Mesendoderm (in vitro differentiated cells): ENCODE measurements at places on chromosomes 7 and 10.
A peak's percentile ranks its signal among the peaks of the same experiment; 100 is the strongest.

- no peak for DNase-seq
Observed at GRCh38 chr10:95542761-95543160, 18.4 kb downstream of the SORBS1 start.

DNA sequence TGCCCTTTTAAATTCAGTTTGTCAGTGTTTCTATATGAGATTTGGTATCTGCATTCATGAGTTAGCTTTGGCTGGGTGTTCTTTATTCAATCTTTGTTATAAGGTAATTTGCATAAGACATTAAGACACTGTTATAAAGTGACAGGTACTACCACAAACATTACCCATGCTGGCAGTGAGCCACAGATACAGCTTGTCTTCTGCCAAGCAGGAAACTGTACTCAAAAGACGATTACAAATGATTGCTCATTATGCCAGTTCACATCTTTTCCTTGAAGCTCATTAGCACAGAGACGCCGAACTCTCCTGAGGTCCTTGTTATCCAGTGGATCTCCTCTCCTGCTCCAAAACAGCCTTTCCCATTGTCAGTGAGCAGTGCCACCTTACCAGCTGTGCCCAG is 30.4 kb downstream of the AMPH start:
- no peak for DNase-seq

DNA sequence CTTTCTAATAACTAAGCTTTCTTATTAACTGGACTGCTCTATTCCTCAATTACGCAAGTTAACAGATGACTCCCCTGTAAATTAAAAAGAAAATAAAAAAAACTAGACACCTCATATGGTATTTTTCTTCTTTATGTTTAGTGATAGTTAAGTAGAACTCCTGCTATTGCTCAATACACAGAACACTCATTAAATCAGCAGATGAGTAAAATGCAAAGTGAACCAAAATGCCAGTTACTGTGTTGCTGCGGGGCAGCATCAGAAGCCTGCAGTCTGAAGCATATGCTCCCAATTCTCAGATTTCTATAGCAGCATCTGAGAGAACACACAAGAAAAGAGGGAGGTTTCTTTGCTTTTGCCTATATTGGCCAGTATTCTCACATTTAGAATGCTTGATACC is 28.4 kb downstream of the CDK6 start:
- no peak for DNase-seq

DNA sequence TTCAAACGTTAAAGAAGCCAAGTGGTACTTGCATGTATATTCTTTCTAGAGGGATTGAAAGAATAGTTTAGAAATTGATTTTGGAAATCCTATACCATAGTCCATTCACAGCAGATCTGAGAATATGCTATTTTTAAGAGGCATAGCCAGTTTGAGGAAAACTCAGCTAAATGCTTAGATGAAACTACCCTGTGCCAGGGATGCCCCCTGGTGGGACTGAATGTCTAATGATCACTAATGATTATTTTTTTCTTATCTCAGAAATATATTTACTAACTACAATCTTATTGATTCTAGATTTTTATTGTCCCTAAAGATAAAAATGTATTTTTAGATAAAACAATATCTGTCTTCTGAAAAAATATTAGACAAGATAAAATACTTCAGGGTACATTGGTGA is 844.9 kb upstream of the PHF14 start:
- peak; percentile 22 for DNase-seq

DNA sequence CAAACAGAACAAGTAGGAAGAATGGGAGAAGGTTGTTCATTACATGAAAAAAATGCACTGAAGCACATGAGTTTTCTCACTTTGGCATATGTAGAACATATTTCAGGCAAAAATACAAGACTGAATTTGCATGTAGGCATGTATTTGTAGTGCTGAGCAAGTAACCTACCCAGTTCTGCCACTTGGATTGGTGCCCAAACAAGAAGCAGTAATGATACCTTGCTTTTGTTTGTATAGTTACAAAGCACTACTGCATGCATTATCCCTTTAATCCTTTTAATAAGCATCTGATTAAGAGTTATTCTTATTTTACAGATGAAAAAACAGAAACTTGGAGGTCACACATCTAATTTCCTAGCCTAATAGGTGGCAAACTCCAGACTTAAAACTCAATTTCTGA is 23.1 kb upstream of the CTTNBP2 start:
- no peak for DNase-seq

DNA sequence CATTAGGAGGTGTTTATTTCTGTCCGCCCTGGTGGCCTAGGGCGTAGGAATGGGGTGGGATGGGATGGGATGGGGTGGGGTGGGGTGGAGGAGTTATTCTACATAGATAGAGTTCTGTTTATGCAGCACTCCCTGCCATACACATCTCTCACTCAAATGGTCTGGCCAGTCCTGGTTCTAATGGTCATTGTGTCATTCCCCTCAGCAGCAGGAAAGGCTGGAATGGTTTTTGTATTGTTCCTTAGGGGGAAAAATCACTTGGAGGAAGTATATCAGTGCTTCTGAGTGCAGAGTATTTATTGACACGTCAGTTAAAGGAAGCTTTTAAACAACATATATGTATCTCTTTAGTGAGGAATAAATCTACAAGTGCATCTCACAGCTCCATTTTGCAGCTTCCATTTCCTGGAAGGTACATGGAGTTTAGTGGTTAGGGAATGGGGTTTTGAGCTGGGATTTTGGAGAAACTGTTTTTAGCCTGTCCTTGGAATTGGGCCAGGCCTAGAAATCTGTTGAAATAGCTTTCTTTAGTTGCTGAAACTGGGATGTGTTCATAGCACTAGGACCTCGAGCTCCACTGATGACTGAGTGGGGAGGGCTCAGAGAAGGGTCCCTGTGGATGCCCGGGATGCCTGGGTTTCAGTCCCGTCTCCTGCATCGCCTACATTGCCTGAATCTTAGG is 8.3 kb downstream of the TSPAN14 start:
- DNase-seq, result no peak

- DNase-seq, result no peak
Observed at GRCh38 chr7:148209643-148210190, 380.8 kb upstream of the C7orf33 start.

DNA sequence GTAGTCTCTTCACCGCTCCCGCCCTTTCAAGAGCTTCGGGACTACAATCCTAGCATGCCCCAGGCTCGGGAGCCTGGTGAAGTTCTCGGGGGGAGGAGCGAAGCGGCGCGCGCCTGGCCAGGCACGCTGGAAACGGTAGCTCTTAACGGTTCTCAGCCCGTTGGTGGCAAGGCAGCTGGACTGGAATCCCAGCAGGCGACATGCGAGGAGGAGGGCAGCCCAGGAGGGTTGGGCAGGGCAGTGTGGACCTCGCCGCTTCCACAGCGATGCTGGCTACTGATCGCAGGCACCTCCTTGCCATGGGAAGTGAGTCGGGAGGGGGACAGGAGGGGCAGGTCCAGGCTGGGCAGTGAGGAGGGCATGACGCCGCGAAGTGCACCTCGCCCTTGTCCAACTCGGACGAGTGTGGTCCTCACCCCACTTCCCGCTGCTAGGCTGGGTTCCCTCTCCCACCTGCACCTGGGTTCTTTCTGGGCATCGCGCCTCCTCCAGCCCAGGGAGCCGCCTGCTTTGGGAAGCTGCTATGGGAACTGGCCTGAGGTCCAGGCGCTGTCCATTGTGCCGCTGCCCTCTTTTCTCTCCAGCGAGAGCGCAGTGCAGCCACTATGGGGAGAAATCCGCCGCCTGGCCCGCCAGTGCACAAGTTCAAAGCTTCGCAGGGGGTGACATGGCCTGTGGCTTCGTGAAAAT is 367.8 kb upstream of the NUPR2 start:
- no peak for DNase-seq

- no peak for DNase-seq
Observed at GRCh38 chr10:43892062-43892770, 243.5 kb upstream of the ZNF32 start.

GRCh38 chr10:120999868-121000267 is 148.7 kb downstream of the WDR11 start:
- DNase-seq, result no peak

- DNase-seq, result no peak
Observed at GRCh38 chr10:93058139-93058538, 2.5 kb upstream of the CYP26C1 start.

- DNase-seq, result no peak
Observed at GRCh38 chr10:100614429-100615095, 78.8 kb downstream of the HIF1AN start.

DNA sequence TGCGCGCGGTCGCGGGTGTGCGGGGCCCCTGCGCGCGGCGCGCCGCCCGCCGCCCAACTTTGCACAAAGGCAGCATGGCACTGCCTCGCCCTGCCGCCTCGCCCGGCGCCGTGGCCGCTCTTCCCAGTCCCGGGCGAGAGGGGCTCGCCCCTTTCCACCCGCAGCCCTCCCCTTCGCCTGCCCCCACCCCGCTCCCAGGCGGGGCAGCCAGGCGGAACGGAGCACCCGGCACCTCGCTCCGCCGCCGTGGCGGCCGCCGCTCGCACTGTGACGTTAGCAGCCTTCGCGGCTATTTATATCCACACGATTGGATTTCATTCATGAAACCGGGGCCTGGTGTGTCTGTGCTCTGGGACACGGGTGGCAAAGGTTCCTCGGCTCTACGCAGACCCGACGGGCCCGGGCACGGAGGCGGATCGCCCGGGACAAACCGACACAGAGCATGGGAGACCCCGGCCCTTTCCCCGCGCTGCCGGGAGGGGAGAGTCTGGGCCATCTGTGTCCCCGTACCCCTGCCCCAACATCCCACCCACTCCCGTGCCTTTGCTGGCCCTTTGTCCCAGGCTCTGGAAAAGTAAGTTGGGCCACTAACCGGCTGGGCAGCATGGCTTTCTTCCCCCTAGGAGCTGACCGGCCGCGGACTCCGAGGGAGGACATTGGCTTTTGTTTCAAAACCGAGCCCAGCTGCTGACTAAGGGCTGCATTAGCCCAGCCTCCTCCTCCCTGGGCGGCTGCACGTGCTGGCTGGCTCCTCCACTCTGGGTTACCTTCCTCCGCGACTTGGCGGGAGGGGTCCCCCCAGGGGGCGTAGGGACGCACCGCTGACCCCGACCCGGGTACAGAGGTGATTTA is at the start of gene RHOBTB1:
Gene RHOBTB1, minus strand, starts transcription at position 128 of the 852 bp plus-strand sequence. CDS start 32,643 bp downstream, outside the sequence.
- peak; percentile 78 for DNase-seq

GRCh38 chr10:2137549-2138174 is 400.3 kb upstream of the ADARB2 start:
- DNase-seq, result peak; percentile 83

DNA sequence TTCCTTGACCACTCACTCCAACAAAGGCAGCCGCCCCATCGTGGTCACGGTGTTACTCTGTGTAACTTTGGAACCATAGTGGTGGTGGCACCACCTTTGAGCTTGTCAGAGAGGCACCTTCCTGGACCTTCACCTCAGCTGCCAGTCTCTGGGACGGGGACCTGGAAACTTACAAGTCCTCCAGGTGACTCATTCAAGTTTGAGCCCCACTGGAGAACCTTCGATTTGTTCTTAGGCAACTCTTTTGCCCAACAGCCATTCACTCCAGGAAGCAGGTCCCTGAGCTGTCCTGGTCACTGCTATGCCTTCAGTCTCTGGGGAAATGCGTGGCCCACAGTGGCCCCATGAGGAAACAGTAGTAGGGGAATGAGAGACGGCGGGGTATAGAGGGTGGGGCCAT is 17.2 kb downstream of the STX1A start:
- no peak for DNase-seq

DNA sequence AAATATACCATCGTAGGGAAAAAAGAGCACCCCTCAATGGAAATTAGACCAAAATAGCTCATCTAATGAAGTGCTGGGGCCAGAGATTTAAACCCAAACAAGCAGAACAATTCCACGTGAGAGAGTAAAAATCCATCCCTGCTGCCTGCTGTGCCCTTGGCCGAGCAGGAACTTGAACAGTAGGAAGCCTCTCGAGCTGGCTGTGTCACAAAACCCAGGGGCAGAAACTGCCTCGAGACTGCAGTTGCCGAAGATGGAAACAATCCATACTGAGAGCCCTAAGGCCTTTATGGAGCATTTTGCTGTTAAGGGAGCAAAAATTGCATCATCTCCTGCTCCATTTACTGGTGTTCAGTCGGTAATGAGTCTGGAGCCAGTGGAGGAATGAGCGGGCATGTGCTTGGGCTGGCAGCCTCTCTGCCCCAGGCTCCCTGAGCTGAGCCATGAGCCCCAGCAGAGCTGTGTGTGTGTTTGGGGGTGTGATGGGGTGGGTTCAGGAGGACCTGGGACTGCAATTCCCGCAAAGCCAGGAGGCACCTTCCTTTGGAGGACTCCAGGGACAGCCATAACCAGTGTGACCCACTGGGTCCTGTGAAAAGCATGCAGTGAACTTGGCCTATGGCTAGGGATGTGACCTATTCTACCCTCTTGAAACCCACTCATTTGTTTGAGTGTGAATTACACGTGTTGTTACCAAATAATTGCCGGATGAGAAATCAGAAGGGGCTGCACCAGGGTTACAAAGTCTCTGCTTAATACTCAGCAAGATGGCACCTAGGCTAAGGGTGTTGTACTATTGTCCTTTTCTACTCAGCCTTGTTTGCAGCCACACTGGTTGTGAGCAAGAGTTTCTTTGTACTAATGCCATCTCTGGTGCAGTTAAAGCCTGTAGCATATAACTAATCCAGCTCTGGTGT is 58.3 kb downstream of the CDHR3 start:
- peak; percentile 83 for DNase-seq
